ENCODE measurements at places on chromosomes 1 and 21.

DNA sequence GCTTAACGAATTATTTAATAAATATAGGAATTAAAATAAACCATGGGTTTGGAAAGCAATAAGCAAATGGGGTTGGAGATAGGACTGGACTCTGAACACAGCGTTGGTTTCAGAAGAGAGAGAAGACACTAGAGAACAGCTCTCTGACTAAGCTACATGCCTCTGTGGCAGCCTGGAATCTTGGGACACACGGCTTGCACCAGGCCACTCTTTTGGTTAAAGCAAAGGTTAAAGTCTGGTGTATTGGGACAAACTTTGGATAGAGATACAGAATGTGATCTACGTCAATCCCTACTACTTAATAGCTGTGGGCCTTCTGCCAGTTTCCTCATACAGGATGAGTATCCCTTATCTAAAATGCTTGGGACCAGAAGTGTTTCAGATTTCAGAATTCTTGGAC lies 49.7 kb upstream of the HSD17B7 start:
- no peak for DNase-seq

- DNase-seq = no peak
Observed at GRCh38 chr1:246106342-246106763, 400.7 kb downstream of the SMYD3 start.

DNA sequence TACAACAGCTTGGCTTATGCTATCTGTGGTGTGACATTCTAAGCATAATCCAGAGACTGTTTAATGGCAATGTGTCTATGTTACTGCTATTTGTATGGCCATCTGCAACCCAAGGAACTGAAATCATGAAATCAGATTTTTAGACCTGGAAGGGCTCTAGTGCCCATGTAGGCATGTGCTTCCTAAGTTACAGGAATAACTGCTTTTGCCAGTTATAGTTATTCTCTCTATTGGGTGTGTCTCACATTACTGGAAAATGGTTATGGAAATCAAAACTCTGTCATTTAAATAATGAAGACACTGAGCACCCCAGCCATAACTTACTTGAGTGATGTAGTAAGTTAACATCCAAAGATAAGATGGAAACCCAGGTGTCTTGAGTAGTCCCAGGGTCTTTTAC lies 12.6 kb upstream of the JUN start:
- DNase-seq = no peak

DNA sequence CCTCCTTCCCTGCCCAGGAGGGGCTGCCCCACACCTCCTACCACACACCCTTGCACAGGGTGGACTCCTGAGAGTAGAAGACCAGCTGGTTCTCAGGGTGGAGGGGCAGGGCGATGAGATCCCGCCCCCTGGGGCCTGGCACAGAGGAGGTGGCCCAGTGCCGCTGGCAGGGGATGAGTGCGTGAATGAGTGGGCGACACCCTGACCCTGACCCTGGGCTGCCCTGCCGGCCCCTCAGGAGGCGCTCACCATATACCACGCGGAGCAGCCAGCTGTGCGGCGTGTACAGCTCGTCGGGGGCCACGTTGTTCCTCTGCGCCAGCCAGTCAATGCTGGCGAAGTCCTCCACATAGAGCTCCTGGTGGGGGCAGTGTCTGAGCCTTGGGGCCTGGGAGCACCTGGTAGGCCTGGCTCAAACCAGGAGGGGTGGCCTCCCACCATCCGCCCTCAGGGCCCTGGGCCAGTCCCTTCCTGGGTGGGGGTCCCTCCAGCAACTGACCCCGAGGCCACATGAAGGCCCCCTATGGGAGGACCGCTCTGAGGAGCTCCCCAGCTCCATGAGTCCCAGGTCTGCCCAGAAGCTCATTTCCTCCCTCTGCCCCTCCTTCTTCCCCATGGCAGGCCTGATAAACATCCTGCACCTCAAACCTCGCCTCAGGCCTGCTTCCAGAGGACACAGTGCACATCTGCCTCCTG lies 13.0 kb downstream of the LSS start:
- no peak for DNase-seq

- DNase-seq = peak; percentile 41
Observed at GRCh38 chr1:37931102-37931360, 15.8 kb downstream of the INPP5B start.

DNA sequence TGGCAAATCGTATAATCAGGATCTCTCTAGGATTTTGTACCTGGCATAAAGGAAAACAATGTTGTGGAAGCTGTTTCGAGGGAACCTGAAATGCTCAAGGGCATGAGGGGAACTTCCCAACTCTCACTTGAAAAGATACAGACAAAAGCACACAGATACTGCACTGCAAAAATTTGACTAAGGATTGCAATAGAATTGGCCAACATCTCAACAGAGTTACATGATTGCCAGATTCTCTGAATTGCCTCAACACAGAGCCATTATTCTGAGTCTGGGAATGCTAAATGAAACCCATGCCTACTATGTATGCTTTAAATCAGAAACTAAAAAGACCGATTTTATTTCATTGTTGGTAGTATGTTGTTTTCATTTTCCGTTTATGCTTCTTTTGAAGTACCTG lies 16.0 kb downstream of the KRTAP19-8 start:
- no peak for DNase-seq

DNA sequence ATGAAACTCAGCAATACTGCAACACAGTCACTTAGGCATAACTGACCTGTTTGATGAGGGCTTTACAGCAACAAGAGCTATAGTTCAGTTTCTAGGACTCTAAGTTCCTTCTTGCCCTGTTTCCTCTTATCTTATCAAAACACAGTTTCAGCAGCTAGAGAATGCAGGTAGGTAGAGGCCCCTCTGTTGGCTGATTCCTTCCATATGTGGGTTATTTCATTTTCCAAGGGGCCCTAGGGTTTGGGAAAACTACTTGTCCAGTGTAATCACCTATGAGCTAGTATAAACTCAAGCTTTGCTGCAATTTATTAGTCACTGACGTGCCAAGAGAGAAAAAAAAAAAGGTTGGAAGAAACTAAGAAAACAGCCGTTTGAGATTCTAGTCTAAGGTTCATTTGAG lies 607.7 kb upstream of the USP24 start:
- DNase-seq = no peak

GRCh38 chr1:84037758-84038611 lies 39.1 kb upstream of the TTLL7 start:
- DNase-seq = no peak

DNA sequence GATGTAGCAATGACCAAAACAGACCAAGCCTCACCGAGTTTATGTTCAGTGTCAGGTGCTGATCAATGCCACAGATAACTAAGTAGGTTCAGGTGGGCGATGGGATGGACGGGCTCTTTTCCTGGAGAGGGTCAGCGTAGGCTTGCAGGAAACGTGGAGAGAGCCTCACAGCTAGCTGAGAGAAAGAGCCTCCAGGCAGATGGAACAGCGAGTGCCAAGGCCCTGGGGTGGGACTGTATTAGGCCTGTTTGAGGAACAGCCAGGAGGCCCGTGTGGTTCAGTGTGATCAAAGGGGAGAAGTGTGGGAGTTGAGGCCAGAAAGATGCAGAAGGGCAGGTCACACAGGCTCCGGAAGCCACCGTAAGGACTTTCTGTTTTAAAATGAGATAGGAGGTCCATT lies 7.3 kb upstream of the UTS2 start:
- DNase-seq = no peak

DNA sequence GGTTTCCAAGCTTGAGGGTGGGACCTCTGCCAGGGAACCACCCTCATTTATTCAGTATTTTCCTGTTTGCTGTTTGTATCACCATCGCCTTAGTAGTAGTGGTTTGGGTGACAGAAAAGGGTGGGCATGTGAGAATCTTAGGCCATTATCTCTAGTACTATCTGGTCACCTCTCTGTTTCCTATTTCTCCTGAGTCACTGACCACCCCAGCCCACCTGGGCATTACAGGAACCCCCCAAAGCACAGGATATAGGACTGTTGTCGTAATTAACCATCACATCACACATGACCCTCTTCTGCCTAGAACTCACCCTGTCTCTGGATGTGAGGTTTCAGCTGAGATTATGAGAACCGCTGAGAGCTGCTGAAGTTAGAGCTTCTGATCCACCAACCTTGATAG lies 60.4 kb downstream of the IL23R start:
- DNase-seq = no peak

DNA sequence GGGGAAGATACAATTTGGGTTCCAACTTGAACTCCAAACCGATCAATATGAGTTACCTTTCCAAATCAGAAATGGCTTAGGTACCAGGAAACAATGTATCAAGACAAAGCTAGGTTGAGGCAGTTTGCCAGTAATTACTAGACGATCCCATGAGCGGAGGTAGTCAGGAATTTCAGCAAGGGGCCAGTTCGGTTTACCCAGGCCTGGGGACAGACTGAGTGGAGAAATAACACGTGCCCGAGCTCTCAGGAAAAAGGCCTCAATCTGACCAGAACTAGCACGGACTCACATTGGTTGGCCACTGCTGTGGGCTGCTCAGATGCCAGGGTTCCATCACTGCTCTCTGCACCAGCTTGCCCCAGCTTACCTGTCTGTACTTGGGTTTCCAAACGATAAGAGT lies 15.3 kb downstream of the CLSTN1 start:
- no peak for DNase-seq

DNA sequence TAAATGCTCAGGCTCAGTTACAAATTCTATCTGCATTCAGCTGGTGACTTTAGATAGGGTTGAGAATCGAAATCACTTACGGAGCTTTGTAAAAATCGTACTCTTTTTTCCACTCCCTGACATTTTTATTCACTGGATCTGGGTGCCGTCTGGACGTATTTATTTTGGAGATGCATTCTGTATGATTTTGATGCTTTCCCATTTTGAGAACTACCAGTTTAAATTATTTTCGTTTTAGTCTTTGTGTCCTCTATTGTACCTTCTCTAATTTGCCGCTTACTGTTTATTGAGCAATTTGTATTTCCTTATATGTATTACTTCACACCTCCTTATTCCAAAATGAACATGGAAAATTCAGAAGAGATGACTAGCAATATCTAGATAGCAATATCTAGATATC lies 96.2 kb downstream of the FASLG start:
- DNase-seq = no peak

- DNase-seq = no peak
Observed at GRCh38 chr1:170068923-170069322, 5.6 kb downstream of the KIFAP3 start.

DNA sequence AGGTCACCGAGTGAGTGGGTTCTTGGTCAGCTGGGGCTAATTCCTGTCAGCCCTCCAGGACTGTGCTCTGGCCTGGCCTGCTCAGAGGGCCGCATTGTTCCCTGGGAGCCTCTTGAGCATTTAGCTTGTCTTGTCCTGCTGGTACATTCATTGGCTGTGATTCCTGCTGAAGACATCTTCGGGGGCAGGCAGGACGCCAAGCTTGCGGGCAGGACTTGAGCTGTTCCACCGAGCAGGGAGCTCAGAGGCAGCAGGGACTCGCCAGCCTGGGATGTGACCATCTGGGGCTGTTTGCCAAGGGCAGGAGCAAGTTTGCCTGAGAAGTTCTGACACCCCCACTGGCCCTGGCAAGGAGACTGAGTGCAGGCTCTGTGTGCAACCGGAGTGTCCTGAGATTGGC lies 7.0 kb upstream of the SLC26A9 start:
- no peak for DNase-seq

- no peak for DNase-seq
Observed at GRCh38 chr1:39927538-39927937, 25.8 kb upstream of the MYCL start.

DNA sequence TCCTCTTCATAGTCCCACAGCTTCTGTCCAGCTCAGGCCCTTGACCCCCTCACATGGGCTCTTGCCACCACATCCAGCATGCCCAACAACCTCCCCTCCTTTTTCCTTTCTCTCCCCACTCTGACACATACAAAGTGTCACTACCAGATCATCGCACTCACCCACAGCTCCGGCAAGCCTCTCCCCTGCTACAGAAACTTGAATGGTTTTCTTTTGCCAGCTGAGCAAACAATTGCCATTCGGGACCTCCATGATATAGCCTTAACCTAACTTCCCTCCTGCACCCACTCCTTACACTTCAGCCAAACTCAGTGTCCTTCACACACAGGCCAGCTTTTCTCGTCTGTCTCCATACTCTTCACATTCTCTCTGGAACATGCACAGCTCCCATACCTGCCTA lies 43.3 kb downstream of the MAB21L3 start:
- peak; percentile 13 for DNase-seq

DNA sequence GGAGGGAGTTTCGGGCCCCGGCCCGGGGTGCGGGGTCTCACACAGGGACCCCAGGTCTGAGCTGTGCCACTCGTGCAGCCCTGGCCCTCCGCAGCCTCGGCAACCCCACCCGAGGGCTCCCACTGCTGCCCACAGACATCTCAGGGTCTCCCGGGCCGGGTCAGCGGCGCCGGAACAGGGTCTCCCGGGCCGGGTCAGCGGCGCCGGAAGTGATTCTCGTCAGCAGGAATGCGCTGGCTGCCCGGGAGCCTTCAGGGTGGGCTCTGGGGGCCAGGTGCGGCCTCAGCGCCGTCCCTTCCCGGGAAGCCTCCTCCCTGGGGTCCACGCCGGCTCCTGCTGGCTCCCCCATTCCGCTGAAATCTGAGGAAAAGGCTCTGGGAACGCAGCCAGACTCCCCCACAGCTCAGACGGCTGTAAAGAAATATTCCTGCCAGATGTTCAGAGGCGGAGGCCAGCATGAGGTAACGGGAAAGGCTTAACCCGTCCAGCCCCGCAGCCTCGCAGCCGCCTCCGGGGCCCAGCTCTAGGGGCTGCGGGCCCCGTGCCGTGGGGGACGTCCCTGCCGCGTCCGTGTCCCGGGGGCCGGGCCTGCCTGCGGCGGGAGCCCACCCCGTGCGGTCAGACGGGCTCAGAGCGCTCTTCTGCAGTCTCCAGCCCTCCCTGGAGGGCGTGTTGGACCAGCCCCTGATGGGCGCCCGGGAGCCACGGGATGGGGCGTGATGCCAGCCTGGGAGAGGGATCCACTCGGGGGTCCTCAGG lies 8.7 kb upstream of the COL6A1 start:
- no peak for DNase-seq

DNA sequence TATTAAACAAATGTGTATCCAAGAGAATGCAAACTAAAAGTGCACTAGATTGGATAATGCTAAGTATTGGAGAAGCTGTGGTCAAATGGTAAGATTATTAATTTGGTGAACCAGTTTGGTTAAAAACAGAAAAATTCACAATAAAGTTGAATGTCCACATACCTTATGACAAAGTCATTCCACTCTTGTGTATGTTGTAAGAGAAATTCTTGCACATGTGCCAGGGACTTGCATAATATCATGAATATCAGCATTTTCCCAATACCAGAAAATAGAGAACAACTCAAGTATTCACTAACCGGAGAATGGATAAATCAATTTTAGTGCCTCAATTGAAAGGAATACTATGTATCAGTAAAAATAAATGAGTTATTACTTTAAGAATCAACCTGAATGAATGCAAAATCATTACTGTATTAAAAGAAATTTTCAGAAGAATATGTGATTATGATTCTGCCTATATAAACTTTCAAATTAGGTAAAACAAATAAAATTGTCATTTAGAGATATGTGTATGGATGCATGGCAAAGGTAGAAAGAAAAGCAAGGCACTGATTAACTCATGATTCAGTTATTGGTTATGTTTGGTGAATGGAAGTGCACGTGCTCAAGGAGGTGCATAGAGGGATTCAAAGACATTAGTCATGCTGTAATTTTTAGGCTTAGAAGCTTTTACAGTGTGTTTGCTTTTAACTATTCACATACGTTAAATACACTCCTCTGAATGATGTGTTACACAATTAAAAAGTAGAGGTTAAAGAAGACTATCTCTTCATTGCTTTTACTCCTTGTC lies 217.4 kb upstream of the KCNK2 start:
- DNase-seq = no peak
